ENCODE measurements at places on chromosomes 5 and 9.

DNA sequence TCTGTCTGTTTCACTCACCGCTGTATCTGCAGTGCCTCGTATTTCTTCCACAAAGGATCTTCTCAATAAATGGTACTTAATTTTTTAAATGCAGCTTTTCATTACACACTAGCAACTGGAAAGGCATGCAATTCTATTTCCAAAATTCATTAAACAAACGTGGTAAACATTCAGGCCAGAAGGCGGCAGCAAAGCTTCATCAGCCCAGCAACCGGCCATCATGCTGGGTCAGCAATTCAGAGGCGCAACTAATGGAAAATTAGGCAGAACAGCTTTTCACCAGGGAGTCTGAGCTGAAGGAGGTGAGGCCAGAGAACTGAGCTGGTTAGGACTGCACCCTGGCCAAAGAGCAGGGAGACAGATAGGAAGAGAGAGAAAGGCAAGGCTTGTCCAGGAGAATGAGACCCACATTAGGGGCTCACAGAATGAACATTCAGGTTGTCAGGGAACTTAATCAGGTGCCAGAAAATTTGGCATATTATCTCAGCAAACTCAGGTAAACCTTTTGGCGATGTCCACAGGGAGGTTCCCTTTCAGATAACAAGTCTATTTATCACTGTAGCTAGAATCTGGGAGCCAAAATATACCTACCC is 17.7 kb upstream of the RNF180 start:
- DNase-seq = no peak

DNA sequence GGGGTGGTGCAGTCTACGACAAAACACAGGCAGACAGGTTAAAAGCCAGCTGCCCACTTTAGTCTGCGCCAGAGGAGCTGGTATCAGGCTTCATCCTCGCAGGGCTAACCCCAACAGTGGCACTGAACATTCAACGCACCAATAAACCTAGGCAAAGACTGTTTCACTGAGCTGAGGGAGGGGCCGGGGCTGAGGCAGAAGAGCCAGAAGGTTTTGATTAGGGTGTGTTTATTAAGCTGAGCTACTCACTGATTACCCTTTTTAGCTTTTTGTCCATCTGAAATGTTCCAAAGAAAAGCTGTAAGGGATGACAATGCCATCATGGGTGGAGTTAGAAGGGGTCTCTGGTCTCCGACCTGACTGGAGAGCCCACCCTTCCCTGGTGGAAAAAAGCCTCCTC is 1.4 kb downstream of the ZMYND19 start:
- no peak for DNase-seq

GRCh38 chr9:131273146-131273855 is 3.0 kb downstream of the FAM78A start:
- DNase-seq = no peak

DNA sequence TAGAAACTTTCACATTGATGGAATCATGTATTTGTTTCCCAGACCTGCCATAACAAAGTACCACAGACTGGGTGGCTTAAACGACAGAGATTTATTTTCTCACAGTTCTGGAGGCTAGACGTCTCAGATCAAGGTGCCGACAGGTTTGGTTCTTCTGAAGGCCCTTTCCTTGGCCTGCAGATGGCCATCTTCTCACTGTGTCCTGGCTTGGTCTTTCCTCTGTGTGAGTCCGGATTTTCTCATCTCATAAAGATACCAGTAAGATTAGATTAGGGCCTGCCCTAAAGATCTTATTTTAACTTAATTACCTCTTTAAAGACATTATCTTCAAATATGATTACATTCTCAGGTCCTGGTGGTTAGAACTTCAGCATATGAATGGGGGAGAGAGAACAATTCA is 5.8 kb downstream of the USP20 start:
- DNase-seq = no peak

GRCh38 chr9:78032730-78033457 is 1.3 kb upstream of the GNAQ start:
- DNase-seq = no peak

DNA sequence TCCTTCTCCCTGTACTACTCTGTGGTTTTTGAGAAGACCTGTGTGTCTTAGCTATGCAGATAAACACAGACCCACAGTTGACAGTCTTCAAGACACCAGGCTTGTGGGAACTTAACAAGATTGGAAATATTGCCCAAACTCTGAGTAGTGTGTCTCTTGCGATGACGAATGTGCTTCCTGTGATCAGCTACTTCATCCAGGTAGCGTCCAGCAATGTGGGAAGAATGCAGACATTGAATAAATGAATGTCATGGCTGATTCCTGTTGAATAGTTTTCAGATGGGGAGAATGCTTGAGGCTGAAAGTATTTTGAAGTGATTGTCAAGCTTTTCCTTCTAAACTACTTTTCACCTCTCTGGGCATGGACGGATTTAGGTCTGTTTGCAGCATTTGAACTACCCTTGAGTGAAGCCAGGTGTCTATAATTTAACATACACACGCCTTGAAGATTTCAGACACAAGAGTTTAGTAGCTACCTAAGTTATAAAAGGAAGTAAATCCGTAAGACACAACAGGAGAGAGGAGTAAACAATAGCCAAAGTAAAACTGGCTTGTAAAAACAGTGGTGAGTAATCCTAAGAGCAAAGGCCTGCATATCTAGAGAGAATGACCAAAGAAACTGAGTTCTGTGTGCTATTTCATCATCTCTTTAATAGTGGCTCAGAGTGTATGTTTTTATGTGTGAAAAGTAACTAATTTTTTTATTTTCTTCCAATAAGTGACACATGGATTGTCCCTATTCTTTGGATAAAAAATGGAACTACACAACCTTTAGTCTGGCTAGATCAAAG is 30.0 kb upstream of the ARL14EPL start:
- no peak for DNase-seq

DNA sequence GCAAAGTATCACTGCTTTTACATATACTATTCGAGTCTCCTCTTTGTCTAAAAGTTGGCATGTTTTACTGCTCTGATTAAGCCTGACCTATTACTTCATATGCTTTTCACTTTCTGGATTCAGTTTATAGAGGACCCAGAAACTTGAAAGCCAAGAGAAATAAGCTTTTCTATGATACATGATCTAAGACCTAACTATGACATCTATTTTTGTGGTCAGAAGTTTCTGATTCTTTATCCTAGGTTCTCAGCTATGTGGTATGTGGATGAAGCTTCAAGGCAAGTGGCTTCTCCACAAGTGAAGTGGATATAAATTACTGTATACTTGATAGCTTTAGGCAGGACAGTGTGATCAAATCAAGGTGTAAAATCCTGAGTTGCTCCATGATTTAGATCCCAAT is 6.3 kb downstream of the EDIL3 start:
- DNase-seq = no peak

DNA sequence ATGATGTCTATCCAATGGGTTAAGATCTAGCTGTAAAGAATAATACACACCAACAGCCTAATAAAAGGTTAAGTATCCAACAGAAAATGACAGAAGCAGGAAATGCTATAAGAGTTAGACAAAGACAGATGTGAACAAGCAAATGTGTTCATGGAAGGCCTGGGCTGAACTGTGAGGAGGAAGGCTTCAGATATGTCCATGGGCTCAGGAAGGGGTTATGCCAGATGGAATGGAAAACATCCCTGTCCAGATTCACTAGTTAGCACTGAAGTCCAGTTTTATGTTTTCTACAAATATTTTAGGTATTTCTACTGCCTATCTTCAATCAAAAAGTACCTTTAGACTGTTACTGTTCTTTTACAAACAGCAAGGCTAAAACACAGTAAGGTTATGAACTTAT is 27.1 kb downstream of the ERAP1 start:
- no peak for DNase-seq

DNA sequence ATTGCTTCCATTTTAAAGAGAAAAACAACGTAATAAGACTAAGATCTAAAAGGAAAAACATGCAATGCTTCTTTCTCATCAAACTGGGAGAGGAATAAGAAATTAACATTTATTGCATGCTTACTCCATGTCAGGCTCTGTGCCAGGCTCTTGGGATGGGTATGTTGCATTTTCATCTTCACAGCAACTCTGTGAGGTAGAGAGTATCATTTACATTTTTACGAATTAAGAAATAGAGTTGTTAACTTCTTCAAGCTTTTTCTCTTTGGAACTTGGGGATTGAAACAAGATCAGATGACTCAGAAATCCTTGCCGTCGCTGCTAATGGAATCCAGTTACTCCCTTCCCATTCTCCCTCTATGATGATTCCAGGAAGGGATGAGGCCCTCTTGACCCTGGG is 39.5 kb downstream of the PDE8B start:
- DNase-seq = no peak

DNA sequence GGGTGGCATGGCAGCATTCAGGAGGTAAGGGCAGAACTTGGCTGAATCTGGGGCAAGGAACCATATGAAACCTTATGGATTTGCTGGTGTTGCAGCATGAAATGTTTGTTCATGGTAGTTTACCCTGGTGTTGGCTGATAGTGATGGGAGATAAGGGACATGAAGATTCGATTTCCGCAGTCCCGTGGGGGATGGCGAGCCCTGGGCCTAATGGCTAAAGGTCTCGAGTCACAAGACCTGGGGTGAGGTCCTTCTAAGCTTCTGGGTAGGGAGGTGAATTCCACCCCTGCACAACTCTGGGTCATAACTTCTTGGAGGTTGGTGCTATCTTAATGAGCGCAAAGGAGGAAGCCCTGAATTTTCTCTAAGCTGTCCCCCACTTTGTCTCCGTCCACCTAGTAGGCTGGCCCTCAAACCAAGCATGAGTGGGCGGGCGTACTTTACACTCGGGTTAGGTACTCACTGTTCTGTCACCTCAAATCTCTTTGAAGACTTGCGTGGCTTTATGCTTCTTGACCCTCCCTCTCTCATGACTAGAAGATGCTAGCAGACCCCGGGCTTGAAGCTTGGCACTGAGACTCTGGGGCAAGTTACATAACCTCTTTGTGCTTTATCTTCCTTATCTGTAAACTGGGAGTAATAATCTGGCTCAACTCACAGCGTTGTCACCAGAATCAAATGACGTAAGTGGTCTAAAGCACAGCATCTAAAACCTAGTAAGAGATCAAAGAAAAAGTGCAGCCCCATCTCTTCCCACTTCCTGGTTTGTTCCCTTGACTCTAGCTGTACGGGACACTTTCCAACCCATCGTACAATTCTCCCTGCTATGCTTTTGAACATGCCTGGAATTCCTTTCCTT is 72.5 kb downstream of the BASP1 start:
- DNase-seq = no peak

GRCh38 chr5:84381502-84382362 is 2.9 kb downstream of the EDIL3 start:
- no peak for DNase-seq

- no peak for DNase-seq
Measured at GRCh38 chr5:178740181-178740557, 9.7 kb upstream of the ZNF354A start.

DNA sequence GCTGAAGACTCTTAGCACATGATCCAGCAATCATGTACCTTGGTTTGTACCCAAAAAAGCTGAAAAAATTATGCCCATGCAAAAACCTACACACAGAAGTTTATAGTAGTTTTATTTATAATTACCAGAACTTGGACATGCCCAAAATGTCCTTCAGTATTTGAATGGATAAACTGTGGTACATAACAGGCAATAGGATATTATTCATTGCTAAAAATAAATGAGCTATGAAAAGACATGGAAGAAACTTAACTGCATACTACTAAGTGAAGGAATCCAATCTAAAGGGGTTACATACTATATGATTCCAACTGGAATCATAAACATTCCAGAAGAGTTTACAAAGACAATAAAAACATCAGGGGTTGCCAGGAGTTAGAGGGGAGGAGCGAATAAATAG is 25.6 kb downstream of the FBXL17 start:
- DNase-seq = no peak

Measured in stimulated activated CD4-positive, alpha-beta T cell treated with anti-CD3 and anti-CD28 coated beads, Interleukin-1b, Interleukin-23, amount 100 ng/mL, for 24 hours (primary cell).